ENCODE measurements at places on chromosomes 5 and 9.

DNA sequence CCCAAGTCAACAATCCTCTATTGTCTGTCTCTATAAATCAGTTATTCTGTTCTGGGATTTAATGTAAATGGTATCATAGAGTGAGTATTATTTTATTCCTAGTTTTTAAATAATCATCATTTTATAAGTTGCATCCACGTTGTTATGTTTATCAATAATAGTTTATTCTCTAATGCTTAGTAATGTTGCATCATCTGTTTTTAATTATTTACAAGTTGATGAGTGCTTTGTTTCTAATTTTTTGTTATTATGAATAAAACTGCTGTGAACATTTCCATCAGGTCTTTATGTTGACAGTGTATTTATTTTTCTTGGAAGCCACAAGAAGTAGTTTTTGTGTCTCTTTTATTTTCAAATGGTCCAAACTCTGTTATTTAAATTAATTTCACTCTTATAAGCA is 1201.2 kb upstream of the CDH6 start:
- DNase-seq: no peak

GRCh38 chr5:65151614-65152013 is 330.1 kb downstream of the ADAMTS6 start:
- no peak for DNase-seq

GRCh38 chr5:66248874-66249273 is 104.8 kb downstream of the SREK1 start:
- DNase-seq: no peak

GRCh38 chr9:109561137-109561536 is 63.0 kb upstream of the PTPN3 start:
- DNase-seq: no peak

DNA sequence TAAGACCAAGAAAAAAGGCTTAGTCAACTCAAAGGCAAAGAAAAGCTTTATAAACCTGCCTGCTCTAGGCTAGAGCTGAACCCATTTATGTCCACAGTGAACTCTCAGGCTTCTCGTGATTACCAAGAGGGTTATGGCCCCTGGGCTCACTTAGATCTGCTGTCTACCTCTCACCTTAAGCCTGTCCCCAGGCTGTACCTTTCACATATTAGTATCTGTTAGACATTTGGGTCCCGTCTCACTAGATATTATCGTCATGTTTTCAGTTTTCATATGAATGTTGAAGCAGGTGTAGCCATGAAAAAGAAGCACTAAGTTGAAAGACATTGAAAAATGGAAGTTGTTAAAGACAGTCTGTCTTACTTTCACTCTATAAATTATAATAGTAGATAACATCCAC is 75.2 kb upstream of the COX7C start:
- no peak for DNase-seq

DNA sequence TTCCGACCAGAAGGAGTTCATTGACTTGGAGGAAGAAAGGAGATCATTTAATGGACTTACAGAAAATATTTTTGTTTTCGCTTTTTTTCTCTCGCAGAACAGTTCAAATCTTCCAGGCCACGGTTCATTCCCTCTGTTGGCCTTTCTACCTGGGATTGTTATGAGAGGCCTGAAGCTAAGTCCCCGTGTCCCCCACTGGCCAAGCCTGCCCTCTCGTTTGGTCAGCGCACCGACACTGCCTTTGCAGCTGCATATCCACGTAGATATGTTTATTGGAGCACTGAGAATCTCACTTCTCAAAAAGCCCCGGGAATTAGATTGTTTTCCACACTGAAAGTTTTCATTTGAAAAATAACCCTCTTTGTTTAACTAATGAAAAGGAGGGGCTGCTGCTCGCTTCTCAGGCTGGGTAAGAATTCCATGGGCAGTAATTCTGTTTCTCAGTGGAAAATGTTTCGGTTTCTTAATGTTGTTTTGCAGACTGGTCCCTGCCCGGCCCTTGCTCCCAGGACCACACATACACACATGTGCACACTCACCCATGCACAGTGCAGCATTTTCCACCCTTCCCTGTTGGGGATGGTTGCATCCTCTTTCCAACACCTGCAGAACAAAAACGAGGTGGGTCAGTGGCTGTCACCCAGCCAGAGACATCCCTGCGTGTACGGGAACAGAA is 655.7 kb downstream of the BNC2 start:
- DNase-seq: no peak

- DNase-seq: peak; percentile 19
Observed at GRCh38 chr9:76023715-76024195, 133.3 kb downstream of the PCSK5 start.

GRCh38 chr5:108801776-108802175 is 54.1 kb downstream of the FER start:
- DNase-seq: no peak

DNA sequence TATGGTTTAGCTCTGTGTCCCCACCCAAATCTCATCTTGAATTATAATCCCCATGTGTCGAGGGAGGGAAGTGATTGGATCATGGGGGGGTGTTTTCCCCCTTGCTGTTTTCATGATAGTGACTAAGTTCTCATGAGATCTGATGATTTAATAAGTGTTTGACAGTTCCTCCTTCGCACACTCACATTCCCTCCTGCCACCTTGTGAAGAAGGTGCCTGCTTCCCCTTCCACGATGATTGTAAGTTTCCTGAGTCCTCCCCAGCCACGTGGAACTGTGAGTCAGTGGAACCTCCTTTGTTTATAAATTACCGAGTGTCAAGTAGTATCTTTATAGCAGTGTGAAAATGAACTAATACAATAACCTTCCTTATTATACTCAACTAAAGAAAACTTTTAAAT is 24.3 kb upstream of the TEX10 start:
- DNase-seq: no peak

DNA sequence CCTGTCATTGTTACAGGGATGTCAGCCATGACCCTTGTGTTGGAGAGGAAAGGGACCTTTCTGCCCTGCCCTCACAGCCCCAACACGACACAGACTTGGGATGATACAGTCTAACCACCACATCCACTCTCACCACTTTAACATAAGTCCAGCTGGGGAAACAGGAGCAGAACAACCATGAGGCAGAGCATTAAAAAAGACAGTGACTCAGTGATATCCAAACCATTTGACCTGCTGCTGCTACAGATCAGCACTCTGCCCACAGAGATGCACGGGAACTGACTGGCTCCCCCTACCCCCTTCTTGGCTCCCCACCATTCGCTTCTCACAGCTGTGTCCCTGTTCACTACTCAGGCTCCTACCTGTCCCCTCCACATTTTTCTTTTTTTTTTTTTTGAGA is 458.6 kb downstream of the ZNF608 start:
- no peak for DNase-seq

- no peak for DNase-seq
Observed at GRCh38 chr9:107730666-107731065, 241.1 kb upstream of the KLF4 start.

- DNase-seq: no peak
Observed at GRCh38 chr9:77440057-77440456, 208.1 kb downstream of the GNA14 start.

- DNase-seq: peak; percentile 43
Observed at GRCh38 chr5:174951151-174951780, 226.9 kb downstream of the MSX2 start.

- DNase-seq: no peak
Observed at GRCh38 chr5:173055722-173055982, 500 bp upstream of the CREBRF start.

DNA sequence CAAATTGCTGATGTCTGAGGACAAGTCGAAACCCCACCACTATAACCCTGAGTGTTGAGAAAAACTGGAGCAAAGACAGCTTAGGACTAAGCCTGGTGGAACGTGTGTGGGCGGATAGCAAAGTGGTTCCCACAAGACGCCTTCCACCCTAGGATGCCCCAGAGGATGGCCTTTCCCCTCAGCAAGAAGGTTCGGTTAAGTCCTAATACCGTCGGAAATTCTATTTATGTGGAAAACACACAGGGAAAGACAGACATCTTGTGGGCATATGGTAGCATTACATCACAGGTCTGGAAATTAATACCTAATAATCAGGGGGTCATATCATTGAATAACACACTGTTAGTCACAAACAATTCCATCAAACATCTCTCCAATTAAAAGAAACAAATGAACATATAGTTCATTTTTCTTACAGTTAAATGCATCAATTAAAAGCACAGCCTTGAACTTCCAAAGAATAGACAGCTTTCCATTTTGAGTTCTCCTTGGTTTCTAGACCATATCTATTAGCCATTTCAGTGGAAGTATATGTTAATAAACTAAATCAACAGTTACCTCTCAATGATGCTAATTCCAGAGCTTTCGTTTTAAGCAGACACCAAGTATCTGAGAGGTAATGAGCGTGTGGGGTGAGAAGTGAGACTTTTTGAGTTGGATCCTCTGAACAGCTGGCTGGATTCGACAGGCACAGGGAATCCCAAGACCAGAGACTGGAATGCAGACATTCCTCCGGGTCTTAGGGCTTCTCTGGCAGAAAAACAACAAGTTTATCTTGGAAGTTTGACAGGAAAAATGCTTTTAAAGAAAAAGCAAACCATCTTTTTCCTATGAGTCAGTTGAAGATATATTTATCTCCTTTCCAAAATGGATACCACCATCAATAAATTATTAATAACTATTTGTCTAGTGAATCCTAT is 2.9 kb upstream of the ICE1 start:
- no peak for DNase-seq

DNA sequence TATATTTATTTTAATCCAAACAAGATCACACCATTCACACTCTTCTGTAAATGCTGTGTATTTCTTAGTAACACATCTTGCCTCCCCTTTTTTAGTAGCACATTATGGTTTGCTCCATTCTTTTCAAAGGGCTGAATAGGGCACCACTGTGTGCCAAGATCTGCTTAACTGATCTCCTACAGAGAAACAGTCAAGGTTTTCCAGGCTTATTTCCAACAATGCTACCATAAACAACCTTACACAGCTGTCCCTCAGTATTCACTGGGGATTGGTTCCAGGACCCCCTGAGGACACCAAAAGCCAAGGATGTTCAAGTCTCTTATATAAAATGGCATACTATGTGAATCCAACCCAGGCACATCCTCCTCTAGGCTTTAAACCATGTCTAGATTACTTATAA is 16.5 kb downstream of the GOLM1 start:
- DNase-seq: no peak

DNA sequence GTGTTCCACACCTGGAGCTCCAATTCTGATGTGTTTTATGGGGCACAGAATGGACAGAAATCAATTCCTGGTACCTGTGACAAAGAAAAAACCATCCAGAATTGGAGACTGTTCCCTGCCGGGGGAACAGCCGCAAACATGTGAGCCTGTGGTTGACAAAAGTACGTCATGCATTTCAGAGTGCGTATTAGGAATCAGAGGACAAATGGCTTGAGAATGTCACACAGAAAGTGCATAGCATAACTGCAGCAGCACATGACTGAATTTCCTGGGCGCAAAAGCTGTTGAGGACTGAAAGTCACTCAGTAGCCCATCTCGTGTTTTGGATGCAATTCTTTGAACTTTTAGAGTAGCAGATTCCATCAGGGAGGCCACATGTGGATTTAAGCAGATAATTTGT is 85.1 kb downstream of the TRIO start:
- DNase-seq: no peak

DNA sequence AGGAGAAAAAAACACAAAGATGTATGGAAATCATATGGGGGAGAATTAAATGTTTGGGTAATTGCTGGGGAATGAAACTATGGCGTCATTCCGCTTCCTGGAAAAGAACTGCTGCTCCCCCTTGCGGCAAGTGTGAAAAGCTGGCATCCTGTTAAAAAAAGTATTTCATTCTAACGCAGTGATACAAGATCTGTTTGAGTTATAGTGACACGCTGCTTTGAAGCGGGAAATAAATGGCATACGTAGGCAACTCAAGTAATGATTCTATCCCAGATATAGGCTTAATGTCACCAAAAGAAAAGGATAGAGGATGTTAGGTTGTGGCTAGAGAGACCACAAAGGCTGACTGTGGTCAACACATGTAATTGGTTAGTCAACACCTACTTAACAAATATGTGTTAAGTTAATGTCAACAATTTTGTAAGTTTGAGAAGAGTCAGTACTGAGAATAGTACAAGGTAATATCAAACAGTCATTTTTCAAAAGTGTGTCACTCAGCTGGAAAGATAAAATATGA is 70.2 kb upstream of the ALDH1A1 start:
- peak; percentile 9 for DNase-seq

DNA sequence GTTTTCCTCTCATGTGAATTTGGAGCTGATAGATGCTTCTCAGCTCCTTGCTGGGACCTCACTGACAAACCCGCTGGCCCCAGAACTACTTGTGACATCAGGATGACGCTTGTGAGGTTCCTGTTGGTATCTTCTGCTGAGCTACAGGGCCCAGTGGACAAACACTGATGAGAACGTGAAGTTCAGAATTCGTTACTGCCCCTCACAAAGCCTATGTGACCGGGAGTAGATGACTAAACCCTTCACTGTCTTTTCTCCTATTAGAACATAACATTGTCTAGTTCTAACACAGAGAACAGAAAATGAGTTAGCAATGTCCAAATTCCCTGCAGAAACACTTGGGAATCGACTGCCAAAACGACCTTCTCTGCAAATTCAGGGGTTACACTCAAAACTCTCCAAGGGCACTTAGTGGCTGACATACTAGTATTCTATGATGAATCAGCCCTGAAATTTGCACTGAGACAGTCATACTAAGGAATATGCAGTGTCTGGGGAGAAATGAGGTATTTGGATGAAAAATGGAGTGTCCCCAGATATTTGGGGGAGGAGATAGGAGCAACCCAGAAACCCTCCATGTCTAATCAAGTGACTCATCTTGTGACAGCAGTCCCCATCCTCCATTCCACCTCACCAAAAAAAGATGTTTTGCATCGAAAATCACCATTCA is 143.2 kb upstream of the TRIM32 start:
- DNase-seq: no peak

- DNase-seq: no peak
Observed at GRCh38 chr5:109836280-109836679, 146.6 kb downstream of the MAN2A1 start.

- no peak for DNase-seq
Observed at GRCh38 chr5:89097103-89097502, 214.1 kb upstream of the MEF2C start.

DNA sequence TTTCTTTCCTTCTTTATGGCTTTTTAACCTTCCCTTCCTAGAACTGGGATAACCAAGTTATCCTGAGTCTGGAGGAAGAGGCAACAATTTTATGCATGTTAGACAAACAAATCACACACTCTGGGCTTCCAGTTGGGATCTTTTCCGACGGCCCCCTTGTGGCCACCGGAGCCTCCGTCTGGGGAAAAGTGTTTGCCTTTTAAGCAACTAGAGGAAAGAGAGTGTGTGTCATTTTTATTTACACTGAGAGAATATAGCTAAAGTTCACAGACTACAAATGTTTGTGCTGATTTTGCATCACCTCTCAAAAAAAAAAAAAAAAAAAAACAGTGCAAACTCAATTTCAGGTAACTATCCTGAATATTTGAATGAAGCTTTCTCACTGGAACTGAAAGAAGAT is 126.2 kb downstream of the SEMA6A start:
- no peak for DNase-seq
